ENCODE measurements at places on chromosomes 13 and 19.

DNA sequence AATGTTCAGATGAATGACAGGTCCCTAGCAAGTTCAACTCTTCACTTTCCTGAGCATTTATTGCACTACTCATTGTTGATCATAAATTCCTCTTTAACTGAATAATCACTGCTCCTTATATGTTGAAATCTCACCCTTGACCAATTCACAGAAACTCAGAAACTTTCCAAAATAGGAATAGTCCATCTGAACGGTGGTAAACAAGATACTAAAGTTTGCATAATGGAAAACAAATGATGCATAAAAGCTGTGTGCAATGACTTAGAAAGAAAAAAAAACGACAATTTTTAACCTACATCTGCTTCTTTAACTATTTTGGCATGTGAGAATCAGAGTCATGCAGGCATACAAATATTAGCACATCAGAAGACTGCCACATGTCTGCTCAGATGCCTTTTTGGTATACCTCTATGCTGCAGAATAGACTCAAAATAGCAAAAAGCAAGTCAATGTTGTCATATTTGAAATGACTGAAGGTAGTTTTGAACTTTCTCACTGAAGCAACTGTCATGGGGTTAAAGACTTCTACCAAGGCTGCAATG, 34.8 kb downstream of the SLC10A2 start:
- no peak for DNase-seq

DNA sequence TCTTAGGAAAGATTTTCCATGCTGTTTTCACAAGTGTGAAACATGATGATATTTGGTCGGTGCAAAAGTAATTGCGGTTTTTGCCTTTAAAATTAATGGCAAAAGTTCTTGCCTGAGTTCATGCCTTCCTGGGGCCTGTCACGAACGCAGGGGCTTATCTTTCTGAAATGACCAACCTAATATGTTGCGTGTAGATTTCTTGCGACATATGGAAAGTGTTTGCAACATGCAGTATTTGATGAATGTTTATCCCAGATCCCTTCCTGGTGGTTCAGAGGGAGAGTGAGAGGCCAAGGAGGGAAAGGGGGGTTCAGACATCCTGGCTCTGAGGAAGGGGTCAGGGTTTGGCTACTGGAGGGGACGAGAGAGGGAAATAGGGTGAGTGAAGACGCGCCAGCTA, 72.0 kb downstream of the TEX29 start:
- DNase-seq: no peak

- no peak for DNase-seq
Measured at GRCh38 chr19:4534836-4535658, at the start of gene PLIN5. PLIN5 (minus strand) TSS chr19:4535224; CDS start chr19:4534074, 1,150 bp downstream.

- DNase-seq: peak; percentile 73
Measured at GRCh38 chr19:6772028-6772865, at the start of gene VAV1. VAV1 (plus strand) TSS chr19:6772708; CDS start chr19:6772808, 100 bp downstream.

DNA sequence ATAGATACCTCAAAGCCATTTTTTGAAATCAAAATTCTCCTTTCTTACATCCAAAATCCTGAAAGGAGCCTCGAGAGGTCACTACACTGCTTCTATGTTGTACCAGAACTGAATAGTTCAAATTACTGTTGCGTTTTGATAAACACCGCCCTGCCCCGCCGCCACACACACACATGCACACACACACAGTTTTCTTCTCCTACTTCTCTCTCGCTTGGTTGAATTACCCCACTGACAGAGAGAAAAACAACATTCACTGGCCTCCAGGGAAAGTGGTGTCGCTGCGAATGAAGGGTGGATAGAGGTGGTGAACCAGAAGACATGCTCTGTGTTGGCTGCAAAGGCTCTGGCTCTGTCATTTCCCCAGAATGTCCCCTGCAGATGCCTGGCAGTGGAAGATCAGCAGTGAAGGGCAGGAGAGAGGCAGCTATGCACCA, 183.4 kb upstream of the RFC3 start:
- DNase-seq: no peak

- no peak for DNase-seq
Measured at GRCh38 chr13:77477299-77477848, 58.1 kb upstream of the SCEL start.

DNA sequence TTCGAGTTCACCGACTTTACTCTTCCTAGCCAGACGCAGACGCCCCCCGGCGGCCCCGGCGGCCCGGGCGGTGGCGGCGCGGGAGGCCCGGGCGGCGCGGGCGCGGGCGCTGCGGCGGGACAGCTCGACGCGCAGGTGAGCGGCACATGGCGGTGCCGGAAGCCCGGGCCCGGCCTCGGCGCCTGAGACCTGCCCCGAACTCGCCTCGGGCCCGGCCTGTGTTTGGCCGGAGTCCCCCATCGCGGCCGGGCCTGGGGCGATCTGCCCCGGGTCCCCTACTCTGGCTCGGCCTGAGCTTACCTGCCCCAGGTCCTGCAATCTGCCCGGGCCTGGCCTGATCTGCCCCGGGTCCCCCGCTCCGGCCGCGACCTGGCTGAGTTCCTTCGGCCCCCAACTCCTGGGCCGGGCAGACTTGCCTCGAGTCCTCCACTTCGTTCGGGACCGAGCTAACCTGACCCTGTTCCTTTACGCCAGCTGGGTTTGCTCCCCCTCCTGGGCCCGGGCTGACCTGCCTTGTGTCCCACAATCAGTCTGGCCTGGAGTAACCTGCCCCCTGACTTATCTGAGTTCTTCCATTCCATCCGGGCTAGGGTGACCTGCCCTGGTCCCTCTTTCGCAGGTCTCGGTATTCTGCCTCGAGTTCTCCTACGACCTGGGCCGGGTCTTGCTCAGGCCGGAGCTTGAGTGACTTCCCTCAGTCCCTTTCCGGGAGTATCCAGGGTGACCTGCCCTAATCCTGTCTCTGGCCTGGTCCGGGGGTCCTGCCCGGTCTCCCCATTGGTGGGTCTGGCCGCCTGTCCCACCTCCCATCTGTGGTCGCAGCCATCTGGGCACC, 764 bp downstream of the UPF1 start:
- no peak for DNase-seq

- no peak for DNase-seq
Measured at GRCh38 chr19:2703691-2704216, 1.3 kb upstream of the GNG7 start.

GRCh38 chr13:73985783-73986182, 148.4 kb downstream of the KLF12 start:
- no peak for DNase-seq

DNA sequence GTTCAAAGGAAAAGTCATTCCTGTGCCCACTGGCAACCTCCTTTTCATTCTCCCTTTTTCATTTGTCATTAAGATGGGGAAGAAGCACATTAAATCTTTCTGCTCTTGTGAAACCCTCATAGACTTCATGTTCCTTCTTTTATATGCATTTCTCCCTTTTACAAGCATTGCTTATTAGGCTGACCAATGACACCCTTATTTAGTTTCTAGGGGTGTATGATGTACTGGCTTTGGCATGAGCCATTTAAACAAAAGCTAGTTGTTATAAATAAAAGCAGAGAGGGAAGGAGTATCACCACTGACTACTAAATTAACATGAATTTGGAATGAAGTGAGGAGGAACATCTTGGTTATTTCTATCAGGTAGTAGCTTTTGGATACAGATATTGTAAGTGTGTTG, 68.2 kb upstream of the PCDH9 start:
- DNase-seq: no peak

- DNase-seq: no peak
Measured at GRCh38 chr19:55546822-55547614, 1.7 kb upstream of the SBK3 start.

DNA sequence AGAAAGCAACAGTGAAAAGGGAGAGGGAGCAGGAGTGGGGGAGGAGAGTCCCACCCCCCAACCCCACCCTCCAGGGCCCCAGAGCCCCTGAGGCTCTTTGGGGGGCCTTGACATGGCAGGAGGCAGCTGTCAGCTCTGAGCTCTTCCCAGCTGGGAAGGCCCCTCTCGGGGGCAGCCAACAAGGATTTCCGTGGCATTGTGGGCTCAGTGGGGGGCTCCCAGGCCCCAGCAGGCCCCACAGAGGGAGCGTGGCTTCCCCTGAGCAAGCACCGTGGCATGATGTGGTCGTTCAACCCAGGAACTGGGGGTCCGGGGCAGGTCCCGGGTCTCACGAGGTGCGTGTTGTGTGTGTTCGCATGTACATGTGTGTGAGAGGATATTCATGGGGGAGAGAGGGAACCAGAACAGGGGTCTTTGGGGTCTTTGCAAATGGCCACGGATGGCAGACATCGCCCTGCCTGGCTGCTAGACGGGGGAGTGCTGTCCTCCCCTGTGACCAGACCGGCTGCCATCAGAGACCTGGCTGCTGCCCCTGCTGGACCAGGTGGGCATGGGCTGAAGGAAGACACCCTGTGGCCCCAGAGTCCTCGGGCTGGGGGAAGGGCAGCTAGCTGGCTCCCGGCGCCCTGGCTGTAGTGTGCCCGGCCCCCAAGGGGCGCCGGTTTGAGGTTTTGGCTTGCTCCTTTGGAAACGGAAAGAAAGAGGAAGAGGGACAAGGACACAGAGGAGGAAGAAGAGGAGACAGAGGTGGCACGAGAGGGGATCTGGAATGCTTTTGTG, 3.7 kb upstream of the AKAP8L start:
- no peak for DNase-seq

- DNase-seq: no peak
Measured at GRCh38 chr13:24861617-24862362, 97.8 kb downstream of the RNF17 start.

DNA sequence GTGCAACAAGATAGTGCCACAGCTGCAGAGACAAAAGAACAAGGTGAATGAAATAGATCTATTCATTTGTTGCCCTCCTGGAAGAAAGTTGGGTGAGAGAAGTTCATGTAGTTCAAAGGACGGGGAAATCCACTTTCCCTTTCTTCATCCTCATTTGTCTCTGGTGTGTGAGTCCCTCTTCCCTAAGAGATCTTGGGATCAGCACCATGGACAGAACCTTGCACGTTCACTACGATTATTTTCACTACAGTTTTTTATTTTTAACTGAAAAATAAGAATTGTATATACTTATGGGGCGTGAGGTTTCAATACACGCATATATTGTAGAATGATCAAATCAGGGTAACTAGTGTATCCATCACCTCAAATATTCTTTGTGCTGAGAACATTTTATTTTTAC, 29.2 kb downstream of the NLRP5 start:
- DNase-seq: no peak

- DNase-seq: no peak
Measured at GRCh38 chr19:33090179-33090578, 9.2 kb downstream of the GPATCH1 start.

DNA sequence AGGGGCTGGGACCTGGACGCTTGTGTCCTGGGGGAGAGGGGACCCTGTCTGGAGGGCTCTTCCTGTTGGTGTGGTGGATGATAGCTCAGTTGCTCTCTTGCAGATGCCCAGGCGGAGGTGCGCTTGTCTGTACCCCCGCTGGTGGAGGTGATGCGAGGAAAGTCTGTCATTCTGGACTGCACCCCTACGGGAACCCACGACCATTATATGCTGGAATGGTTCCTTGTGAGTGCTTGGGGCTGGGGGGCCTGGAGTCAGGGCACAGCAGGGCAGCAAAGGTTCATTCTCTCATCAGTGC, 2.2 kb downstream of the BCAM start:
- no peak for DNase-seq

DNA sequence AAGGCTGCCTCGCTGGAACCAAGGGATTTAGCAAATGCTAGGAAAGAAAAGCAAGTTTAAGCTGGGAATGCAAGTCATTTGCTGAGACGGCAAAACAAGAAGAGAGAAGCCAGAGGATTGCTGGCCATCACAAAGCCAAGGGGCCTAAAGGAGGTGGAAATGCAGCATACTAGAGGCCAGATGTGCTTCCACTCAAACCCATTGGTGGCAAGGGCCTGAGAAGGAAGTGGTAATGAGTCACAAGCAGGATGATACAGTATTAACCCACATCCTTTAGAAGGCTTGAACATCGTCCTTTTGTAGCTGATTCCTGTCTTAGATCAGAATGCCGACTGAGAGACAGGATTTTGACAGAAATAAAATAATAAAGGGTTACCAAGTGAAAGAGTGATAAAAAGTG, 68.2 kb downstream of the ITGBL1 start:
- no peak for DNase-seq

GRCh38 chr13:94351292-94351990, 128.0 kb downstream of the DCT start:
- DNase-seq: no peak

GRCh38 chr13:22278336-22278929, 607.6 kb downstream of the FGF9 start:
- DNase-seq: peak; percentile 3

GRCh38 chr13:113974304-113975281, 717 bp upstream of the C13orf46 start:
- no peak for DNase-seq

DNA sequence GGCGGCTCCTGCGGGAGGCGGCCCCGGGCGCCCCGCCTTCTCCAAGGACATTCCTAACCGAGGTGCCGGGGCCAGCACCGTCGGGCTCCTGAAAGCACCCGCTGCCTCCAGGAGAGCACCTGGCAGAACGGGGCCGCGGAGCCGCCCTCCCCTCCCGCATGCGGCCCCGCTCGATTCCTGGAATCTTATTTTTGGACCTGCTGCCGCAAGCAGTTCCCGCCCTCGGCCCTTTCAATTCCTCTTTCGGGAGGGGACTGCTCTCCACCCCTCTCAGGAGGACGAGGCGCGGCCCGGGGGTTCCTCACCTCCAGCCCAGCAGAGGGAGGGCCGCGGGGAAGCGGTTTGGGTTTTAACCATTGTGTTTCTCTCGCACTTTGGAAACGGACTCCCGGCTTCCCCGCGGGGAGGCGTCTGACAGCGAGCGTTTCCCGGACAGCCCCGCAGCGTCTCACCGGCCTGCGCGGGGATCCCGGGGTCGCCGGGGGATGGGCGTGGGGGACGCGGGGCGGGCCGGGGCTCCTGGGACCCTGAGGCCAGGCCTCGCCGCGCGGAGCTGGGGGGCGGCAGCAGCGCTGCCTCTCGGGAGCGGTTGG, 849 bp downstream of the GAS6 start:
- no peak for DNase-seq

DNA sequence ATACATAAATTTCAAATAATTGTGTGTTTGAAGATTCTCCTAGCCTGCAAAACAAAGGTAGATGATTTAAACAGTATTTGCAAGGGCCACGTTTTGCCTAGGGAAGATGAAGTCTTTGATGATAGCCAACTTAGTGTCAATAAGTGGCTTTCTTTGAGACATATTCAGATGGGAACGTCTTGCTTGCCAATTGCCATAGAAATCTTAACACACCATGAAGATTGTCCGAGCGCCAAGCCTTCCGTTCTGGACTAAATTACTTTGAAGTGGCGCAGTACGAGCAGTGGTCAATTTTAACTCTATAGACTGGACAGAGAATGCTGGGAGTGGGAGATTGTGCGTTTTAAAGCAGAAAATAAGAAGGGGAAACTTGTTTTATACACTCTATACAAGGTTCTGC, 9.9 kb downstream of the ZIC5 start:
- DNase-seq: no peak
